ENCODE measurements at places on chromosomes 12 and 14.

DNA sequence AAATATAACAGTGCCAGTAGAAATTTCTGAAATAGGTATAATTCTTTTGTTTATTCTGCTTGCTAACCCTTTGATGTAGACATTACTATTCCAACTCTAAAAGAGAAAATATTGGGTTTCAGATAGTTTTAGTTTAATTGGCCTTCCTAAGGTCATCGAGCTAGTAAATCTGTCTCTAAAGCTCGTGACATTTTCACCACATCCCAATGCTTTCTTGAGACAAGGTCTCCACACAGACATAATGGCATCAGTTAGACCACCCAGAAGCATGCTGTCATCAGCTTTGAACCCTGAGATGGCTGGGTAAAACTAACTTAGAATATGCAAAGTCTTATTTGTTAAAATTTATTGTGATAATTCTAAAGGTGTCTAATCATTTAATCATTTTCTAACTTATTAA lies 52.0 kb downstream of the PIK3C2G start:
- no peak for DNase-seq

GRCh38 chr14:74425525-74426201 lies 347 bp downstream of the SYNDIG1L start:
- no peak for DNase-seq

GRCh38 chr12:75444429-75445136 lies 36.0 kb upstream of the GLIPR1 start:
- no peak for DNase-seq

DNA sequence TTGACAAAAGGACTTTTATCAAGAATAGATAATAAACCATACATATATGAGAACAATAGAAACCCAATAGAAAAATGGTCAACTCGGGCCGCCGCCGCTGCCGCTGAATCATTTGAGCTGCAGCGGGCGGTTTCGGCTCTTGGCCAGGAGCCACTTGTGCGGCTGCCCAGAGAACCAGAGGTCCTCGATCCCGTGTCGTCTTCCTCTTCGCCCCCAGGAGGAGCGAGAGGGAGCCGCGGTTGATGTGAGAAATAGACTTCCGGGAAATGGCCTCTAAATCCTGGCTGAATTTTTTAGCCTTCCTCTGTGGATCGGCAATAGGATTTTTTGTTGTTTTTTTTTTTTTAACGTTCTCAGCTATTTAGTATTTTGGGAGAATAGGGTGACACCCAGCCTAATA lies 44.8 kb downstream of the CPSF6 start:
- DNase-seq = peak; percentile 86

- DNase-seq = no peak
Measured at GRCh38 chr12:101127521-101128219, 82.4 kb downstream of the SLC5A8 start.

All from NCI-H1105 treated with DMSO at 0.1 percent for 48 hours (cell line).